ENCODE measurements at places on chromosomes 6 and 20.

DNA sequence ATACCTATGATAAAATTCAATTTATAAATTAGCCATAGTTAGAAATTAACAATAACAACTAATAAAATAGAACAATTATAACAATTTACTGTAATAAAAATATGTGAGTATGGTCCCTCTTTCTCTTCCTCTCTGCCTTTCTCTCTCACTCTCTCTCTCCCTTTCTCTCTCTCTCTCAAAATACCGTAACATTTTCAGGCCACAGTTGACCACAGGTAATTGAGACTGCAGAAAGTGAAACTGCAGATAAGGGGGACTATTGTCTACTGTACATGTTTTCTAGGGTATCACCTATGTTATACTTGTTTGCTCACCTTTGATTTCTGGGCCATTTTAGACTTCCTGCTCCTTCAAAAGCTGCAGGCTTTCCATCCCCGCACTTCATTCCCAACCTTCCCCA, 46.8 kb downstream of the LY86 start:
- no peak for DNase-seq

- no peak for DNase-seq
Observed at GRCh38 chr6:53939830-53940229, 145.0 kb downstream of the LRRC1 start.

DNA sequence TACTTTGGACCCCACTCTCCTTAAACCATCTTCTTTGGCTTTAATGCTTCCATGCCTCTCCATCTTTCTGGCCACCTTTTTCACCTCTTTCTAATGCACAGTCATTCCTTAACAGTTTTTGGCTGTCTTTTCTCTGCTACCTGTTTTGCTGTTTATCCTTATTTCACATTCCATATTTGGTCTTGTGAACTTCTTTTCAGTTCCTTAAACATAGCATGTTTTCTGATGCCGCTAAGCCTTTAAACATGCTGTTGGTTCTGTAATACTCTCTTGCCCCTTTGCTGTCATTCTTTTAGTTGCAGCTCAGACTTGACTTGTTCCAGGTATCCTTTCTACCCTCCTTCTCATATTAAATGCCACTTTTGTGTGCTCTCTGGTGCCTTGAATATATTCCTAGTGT, 35.8 kb downstream of the TOP1 start:
- no peak for DNase-seq

DNA sequence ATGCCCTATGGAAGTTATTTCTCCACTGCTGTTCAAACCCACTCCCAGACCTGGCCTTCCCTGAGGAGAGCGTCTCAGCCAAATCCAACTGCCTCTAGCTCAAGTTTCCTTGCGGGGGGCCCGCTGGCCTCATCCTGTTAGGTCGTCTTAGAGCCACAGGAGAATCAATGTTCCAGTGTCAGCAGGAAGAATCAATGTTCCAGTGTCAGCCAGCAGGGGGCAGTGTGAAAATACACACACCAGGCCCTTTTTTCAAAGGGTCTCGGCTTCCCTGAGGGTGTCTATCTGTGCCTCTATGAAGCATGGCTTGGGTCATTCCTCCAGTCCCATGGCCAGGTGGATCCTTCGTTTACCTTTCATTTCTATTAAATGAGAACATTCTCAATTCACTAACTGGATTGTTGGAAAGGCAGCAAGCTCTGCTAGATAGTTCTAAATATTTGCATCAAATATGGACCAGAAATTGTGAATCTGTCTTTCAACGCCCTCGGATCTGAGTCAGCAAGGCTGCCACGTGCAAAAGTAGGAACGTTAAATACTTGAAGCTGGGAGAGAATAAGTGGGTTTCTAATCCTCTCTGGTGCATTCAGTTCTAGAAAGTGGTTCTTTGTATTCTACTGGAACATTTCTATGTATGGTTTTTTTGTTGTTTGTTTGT, 19.2 kb downstream of the PRND start:
- DNase-seq: peak; percentile 87

DNA sequence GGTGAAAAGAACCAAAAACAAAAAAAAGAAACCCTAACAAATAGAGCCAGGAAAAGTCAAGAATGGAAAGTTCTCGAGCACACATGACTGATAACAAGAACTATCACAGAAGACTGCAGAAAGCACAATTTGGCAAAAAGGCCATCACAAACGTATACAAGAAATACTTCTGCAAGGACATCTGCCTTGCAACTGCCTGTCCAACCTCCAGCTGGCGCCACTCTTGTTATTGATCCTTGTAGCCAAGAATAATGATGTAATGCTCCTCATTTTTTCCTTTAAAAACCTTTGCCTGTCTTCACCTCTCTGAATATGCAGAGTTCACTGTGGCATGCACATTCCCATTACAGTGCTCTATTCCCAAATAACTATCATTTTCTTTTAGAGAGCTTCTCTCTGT, 87.9 kb upstream of the BMP5 start:
- no peak for DNase-seq
